ENCODE measurements at places on chromosomes 2 and 18. TPM values are rescaled to one million over a fixed set of nuclear protein-coding genes. Genes with fewer than 3 reads are reported as not detected.

The GALR1 gene
- 0.16 TPM for total RNA-seq

The CNOT9 gene
- total RNA-seq: 39.6 TPM

The DOK6 gene
- total RNA-seq: 91.4 TPM

The PDE1A gene
- total RNA-seq: 42.1 TPM

The TAF4B gene
- 4.7 TPM for total RNA-seq

The CD28 gene
- total RNA-seq: 0.78 TPM

The ACKR3 gene
- total RNA-seq: 20.3 TPM

The ANKRD30B gene
- total RNA-seq: 0.16 TPM

The TUBA4B gene
- not detected for total RNA-seq

The PSMA8 gene
- not detected for total RNA-seq

The TXNDC2 gene
- total RNA-seq: not detected

The MFSD6 gene
- total RNA-seq: 45.1 TPM

The ACADL gene
- 9.2 TPM for total RNA-seq

The SPATA3 gene
- total RNA-seq: not detected

The ATOH8 gene
- total RNA-seq: 3.0 TPM

The UGT1A3 gene
- total RNA-seq: not detected

The ABCA12 gene
- 0.47 TPM for total RNA-seq

The FBXO41 gene
- total RNA-seq: 27.0 TPM

The SERPINB13 gene
- not detected for total RNA-seq

The CCDC121 gene
- 5.9 TPM for total RNA-seq

The TEX51 gene
- not detected for total RNA-seq

The C2orf80 gene
- total RNA-seq: 28.7 TPM

The DCC gene
- total RNA-seq: 13.6 TPM

The TRABD2A gene
- total RNA-seq: 1.1 TPM

The SULT1C4 gene
- 6.6 TPM for total RNA-seq

The CCBE1 gene
- 44.6 TPM for total RNA-seq

The LRRTM1 gene
- 11.9 TPM for total RNA-seq

The SLC39A10 gene
- total RNA-seq: 154 TPM

The SRSF7 gene
- 133 TPM for total RNA-seq

The ALPG gene
- total RNA-seq: not detected

The NEB gene
- 3.0 TPM for total RNA-seq

The SLC16A14 gene
- 66.8 TPM for total RNA-seq

The PLEKHM3 gene
- total RNA-seq: 50.7 TPM

The C2orf69 gene
- total RNA-seq: 38.1 TPM

The TEX44 gene
- not detected for total RNA-seq

The VWC2L gene
- total RNA-seq: 20.9 TPM

The HSPE1 gene
- 63.3 TPM for total RNA-seq

The KLHL30 gene
- total RNA-seq: 0.16 TPM

The IL36B gene
- total RNA-seq: not detected

The CYP27A1 gene
- 2.8 TPM for total RNA-seq

The BOLL gene
- total RNA-seq: not detected

The INHBB gene
- 5.0 TPM for total RNA-seq

The GPR155 gene
- total RNA-seq: 15.6 TPM

The POLE4 gene
- total RNA-seq: 16.5 TPM

The SPP2 gene
- not detected for total RNA-seq

The TOGARAM2 gene
- total RNA-seq: under 0.01 TPM

The MEP1B gene
- total RNA-seq: 0.78 TPM

The DRC1 gene
- total RNA-seq: 5.6 TPM

The PTPRN gene
- total RNA-seq: 32.6 TPM

The SERPINB4 gene
- total RNA-seq: not detected

The GULP1 gene
- total RNA-seq: 117 TPM

The RNU2-63P gene
- total RNA-seq: not detected

The CPO gene
- total RNA-seq: not detected

The MTA3 gene
- total RNA-seq: 37.0 TPM
